Activated CD8-positive, alpha-beta memory T cell treated with anti-CD3 and anti-CD28 coated beads for 24 hours (primary cell): ENCODE measurements at places on chromosomes 5 and 9.

- no peak for DNase-seq
These were observed 122.8 kb downstream of the CCDC192 start for GRCh38 chr5:127826011-127826410.

DNA sequence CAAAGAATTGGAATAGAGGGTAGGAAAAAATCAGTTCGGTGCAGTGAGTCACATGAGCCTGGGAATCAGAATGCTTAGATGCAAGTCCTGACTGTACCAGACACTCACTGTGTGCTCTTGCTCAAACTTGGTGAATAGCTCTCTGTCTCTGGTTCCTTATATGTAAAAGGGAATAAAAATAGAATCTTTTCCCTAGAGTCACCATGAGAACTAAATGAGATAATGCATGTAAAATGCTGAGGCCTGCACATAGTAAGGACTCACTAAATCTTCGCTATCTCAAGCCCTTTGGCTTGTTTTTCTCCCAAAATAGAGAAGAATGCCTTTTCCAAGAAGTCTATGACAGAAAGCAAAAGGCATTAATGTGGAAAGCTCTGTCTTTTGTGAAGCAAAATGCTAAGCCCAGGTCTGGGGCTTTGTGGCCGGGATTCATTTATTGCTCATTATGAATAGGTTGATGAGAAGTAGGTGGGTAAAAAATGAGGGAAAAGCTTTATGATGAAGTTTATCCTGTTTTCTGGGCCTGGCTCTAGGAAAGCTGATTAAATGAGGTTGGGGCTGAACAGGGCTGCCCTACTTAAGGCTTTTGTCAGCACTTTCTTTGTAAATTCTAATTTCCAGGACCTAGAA is 483.3 kb downstream of the DMAC1 start:
- DNase-seq: no peak

- no peak for DNase-seq
These were observed 132.2 kb upstream of the TARS1 start for GRCh38 chr5:33308586-33308985.

GRCh38 chr9:89773170-89773569 is 168.4 kb downstream of the GADD45G start:
- no peak for DNase-seq
